GM18507 (cell line): ENCODE measurements at places on chromosomes 4 and X.

DNA sequence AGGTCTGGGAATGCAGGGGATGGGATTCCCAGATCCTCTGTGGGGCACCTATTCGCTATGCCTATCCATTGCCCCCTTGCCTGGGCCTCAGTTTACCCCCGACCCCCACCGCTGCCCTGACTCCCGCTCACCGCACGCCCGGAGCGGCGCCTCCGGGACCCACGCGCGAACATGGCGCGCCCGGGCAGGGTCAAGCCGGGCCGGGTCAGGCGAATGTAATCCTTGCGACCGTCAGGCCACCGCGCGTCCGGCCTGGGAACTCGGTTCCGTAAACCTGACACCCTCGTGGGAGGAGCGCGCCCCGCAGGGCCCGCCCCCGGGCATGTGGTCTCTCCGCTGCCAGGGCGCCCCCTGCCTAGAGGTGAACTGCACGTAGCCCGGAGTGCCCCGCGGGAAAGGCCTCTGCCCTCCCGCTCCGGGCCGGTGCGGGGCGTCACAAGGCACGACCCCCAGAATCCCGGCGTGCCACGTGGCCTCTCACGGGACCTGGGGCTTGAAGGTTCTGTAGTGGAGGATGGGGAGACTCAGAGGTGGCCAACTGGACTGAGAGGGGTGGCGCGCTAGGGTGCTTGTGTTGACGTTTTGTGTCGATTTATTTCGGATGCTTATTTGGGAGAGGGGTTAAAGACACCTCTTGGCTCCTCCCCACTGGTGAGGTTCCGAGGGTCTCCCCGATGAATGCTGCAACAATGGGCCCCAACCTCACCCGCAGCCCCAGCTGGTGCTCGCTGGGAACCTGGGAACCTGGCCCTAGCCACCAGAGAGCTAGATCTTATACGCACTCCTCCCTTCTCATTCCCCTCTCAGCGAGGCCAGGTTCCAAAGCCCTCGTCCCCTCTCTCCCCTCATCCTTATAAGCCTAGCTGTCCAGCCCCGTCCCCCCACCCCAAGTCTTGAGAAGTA lies at the start of gene PRICKLE3:
Gene PRICKLE3, minus strand, starts transcription at position 249 of the 903 bp plus-strand sequence. Its CDS starts 76 bp downstream, at position 173.
- no peak for DNase-seq

GRCh38 chrX:7242613-7243012 lies 94.7 kb upstream of the PUDP start:
- peak; percentile 17 for DNase-seq

DNA sequence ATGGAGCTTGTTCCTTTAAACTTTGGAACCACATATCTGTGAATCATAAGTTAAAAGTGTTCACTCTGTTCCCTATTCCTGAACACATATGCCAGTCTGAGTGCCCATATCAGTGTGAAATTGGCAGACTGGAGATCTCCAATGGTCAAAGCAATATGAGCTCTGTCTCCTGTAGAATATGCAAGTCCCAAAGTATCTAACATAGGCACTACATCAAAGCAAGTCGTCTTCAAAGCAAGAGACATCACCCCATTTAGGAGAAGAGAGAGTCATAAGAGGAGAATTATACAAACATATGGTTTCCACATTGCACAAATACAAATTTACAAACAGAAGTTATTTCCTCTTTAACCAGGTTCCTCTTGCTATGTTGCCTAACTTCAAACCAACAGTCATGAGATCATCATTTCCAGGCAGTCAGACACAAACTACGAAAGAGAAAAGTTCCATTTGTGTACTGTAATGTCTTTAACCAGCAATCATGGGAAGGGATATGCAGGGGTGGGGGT lies 9.9 kb upstream of the GK start:
- DNase-seq, result no peak

DNA sequence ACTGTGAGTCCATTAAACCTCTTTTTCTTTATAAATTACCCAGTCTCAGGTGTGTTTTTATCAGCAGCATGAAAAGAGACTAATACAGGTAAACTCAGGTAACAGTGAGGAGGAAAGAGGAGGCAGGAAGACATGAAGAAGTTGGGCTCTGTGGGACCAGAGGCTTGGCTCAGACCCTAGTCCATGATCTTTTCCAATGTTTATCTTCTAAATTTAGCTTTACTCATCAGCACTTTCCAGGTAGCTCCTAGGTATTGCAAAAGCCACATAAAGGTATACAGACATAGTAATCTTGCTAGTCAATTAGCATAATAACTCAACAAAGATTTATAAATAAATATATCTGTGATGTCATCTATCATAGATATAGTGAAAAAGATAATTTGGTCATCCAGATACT lies 11.2 kb upstream of the FRYL start:
- DNase-seq, result no peak

DNA sequence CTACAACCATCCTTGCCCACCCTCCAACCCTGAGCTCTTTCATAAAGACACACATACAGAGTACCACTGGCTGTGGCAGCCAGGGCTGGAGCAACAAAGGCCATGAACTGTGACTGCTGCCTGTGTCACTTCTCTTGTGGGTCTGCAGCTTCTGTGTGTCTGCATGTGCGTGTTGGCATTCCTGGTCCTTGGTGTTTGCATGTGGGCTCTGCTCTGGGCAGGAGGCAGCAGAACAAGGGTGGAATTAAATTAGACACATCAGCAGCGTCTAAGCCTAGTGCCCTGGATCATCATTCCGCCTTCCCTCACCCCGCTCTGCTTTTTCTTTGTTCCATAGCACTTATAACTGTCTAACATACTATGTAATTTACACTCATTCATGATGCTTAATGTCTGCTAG lies 157.7 kb downstream of the MGST2 start:
- DNase-seq, result no peak

DNA sequence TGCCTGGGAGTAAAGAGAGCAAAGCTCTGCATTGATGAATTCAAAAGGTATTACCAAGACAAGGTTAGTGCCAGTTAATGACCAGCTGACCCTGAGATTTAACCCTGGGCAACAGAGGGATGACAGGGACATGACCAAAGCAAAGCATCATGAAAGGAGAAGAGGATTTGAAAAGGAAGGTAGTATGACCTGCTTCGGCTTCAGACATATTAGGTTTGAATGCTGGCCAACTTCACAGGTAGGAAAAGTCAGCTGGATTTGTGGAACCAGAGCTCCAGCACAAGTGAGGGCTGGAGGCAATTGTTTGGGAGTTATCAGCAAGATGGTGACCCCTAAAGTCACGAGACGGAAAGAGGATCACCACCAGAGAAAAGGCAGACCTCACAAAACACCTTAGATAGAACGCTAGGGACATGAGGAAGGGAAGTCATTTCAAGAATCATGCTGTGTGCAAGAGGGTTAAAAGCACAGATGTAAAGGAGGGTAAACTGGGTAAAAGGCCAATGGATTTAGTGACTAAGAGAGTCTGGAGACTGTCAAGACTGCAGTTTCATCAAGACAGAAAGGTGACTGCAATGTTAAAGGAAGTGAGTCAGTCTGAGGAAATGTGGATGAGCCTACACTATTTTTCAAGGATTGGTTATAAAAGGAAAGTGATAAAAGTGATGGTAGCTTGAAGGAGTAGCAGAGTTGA lies 45.6 kb downstream of the SH3RF1 start:
- no peak for DNase-seq

- no peak for DNase-seq
Measured at GRCh38 chrX:13579661-13580060, 10.3 kb downstream of the EGFL6 start.

DNA sequence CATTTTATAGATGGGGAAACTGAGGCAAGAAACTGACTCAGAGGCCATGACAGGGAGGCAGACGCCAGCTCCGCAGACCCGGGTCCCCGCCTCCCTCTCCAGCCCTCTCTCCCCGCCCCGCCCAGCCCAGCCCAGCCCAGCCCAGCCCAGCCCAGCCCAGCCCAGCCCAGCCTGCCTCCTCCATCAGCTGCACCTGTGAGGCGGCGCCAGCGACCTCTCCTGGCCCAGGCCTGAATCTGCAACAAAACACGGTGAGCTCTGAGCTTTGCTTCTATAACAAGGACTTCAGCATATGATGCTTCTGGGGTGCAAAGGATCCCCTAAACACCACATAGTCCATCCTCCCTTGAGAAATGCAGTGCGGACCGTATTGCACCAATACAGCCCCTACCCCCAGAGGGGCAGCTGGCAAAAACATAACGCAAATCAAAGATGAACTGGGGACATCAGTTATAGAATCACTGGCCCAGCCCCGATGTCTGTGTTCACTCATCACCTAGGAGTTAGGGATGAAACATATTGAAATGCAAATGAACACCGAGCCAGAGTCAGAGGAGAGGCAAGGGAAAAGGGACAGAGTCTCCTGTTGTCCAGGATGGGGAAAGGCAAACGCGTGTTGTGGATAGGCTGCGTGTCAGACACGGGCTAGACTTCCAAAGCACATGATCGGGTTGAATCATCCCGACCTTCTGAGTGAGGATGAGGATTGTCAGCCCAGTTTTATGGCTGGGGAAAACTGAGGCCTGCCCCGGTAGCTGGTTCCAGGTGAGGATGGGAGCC lies 216.1 kb upstream of the PSAPL1 start:
- DNase-seq, result no peak

- peak; percentile 20 for DNase-seq
Measured at GRCh38 chr4:88858752-88859151, 161.1 kb upstream of the NAP1L5 start.

GRCh38 chrX:12614266-12614665 lies 176.9 kb upstream of the PRPS2 start:
- no peak for DNase-seq

GRCh38 chr4:37685161-37685822 lies 884 bp downstream of the RELL1 start:
- DNase-seq, result no peak

- DNase-seq, result no peak
Measured at GRCh38 chr4:104575278-104575677, 80.6 kb upstream of the CXXC4 start.

DNA sequence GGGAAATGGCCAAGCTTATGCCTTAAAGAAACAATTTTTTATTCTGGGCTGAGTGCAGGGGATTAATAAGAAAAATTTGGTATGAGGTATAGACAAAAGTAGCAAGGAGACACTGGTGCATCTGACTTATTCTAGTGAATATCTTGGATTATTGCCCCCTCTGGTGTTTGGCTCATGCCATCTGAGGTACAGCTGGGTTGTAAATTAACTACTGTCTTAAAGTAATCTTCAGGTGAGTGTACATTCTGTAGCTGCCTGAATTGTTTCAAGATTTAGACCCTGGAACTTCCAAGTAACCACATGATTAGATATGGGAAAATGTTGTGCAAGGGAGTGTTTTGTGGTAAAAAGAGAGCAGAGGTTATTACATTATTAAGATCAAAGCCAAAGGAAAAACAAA lies 988.7 kb downstream of the FAM133A start:
- DNase-seq, result no peak

DNA sequence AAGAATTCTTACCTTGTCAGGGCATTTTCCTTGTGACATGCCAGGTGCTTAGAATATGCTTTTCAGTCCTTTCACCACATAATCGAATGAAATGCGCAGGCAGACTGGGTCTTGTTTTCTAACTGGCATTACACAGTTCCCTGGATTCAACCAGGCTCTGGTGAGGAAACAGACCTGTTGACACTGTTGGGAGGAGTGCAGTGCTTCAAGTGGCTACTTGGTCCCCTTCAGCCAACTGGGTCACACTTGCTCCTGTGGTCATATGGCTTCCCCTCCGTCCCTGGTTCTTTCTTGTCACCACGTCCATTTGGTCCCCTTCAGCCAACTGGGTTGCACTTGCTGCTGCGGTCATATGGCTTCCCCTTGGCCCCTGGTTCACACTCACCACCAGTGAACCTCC lies 9.7 kb downstream of the SMIM20 start:
- DNase-seq, result no peak

- no peak for DNase-seq
Measured at GRCh38 chr4:7309636-7310390, 117.5 kb downstream of the SORCS2 start.

DNA sequence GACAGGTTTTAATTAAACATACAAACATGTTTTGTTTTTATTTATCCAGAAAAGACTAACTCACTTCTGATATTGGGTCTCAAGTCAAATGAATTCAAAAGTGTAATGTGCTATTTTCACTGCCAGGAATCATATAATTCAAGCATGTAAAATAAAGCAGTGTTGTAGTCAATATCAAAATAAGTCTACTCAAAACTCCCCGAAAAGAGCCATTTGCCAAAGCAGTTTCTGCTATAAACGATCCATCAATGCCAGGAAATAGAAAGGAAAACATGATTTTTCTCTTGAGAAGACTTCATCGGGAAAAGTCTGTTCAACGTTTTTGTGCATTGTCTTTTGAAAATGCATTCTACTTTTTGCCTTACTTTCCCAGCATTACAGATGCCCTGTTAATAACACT lies 633.3 kb downstream of the FAT4 start:
- no peak for DNase-seq

DNA sequence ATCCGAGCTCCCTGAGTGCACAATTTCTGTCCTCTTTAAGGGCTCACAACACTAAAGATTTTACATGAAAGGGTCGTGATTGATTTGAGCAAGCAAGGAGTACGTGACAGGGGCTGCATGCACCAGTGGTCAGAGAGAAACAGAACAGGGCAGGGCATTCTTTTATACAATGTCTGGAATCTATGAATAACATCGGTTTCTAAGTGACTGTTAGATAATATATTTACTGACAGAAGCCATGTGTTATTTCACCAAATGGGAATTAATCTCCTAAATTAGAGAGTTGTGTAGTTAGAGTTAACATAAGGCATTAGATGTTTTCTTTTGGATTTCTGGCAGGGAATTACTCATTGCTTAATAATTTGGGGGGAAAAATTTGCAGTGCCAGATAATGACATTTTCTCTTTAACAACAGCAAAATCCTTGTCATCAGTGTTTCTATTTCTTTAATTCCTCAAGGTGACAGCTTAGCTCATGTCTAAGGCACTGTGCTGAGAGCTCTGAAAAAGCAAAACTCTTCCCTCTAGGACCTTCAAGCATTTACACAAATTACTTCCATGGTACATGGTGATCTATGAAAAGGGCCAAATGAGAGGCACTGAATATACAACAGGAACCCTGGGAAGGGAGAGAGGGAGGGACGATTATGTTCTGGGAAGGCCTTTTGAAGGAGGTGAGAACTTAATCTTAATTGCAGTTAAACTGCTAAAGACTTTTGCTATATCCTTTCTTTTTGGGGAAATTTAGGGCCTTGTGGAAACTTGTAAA lies 145.0 kb downstream of the RTL3 start:
- no peak for DNase-seq

DNA sequence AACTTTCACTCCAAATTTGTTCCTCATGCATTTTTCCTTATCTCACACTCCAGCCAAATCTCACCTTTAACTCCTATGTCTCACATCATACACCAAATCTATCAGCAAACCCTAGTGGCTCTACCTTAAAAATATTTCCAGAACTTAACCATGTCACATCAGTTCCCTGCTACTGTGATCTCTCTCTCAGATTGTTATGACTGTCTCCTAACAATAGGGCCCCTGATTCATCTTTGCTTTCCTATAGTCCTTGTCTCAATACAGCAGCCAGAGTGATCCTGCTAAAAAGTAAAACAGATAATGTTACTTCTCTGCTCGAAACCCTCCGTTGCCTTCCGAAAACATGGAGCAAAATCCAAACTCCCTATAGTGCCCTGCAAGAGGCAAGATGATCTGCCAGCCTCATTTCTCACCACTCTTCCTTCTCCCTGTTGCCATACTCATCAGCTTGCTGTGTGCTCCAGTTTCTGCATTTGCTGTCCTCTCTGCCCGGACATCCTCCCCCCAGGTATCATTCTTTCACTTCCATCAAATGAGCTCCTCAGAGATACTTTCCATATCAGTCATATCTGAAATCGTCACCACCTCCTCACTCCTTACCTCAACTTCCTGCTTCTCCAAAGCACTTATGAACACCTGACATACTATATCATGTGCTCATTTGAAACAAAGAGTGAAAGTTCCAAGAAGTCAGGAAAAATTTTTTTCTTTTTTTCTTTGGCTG lies 293.4 kb upstream of the NR3C2 start:
- DNase-seq, result no peak
